ENCODE measurements at places on chromosomes 2 and 18.

DNA sequence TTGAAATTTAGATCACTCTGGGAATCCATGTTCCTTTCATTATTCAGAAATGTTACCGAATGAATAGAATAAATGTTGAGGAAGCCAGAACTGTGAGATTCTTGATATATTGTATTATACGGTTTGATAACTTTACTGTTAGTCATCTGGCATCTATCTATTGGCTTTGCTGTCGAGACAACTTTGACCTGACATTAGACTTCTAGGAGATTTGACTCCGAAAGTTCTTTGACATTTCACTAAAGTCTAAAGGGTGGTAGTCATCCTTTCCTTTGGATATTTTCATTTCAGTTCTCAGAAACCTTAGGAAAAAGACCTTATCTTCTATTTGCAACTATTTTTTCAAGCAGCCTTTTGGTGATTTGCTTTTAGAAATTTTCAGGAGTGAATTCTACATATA lies 1.9 kb downstream of the BMPR2 start:
- no peak for DNase-seq

- no peak for DNase-seq
Measured at GRCh38 chr18:10374636-10375293, 79.7 kb upstream of the APCDD1 start.

GRCh38 chr18:76991021-76991688 lies 141.4 kb downstream of the MBP start:
- no peak for DNase-seq

- DNase-seq, result no peak
Measured at GRCh38 chr2:84257831-84258230, 201.2 kb downstream of the SUCLG1 start.

DNA sequence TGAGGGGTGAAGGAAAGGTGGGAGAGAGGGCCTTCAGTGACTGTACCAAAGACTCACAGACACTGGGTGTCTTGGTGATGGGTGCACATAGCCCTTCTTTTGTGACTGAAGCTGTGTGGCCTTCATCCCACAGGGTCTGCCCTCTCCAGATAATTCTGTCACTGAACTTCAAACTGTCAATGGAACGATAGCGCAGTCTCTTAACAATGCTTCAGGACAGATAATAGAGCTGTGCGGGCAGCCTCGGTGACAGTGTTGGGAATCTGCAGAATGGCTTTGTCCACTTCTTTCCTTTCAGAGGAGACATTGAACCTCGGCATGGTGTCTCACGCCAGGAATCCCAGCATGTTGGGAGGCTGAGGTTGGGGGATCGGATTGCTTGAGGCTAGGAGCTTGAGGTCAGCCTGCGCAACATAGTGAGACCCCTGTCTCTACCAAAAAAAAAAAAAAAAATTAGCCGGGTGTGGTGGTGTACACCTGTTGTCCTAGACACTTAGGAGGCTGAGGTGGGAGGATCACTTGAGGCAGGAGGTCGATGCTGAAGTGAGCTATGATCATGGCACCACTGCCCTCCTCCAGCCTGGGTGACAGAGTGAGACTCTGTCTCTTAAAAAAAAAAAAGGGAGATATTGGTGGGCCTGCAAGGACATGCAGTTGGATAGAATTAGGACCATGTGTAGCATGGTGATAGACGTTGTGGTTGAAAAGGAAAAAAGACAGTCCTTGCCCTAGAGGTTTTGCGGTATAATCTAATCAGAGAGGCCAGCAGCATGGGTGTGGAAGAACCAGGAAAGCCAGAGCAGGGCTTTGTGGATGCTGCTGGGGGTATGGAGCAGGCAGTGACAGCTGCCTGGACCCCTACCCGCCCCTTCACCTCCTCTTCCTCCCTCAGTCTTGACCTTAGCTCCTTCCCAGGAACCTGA lies 91.4 kb downstream of the LDLRAD4 start:
- no peak for DNase-seq

- DNase-seq, result no peak
Measured at GRCh38 chr18:63762518-63762917, 12.7 kb upstream of the SERPINB7 start.

GRCh38 chr2:159890551-159891266 lies 92.7 kb upstream of the CD302 start:
- no peak for DNase-seq

GRCh38 chr2:64711252-64711800 lies 57.6 kb upstream of the SERTAD2 start:
- no peak for DNase-seq

DNA sequence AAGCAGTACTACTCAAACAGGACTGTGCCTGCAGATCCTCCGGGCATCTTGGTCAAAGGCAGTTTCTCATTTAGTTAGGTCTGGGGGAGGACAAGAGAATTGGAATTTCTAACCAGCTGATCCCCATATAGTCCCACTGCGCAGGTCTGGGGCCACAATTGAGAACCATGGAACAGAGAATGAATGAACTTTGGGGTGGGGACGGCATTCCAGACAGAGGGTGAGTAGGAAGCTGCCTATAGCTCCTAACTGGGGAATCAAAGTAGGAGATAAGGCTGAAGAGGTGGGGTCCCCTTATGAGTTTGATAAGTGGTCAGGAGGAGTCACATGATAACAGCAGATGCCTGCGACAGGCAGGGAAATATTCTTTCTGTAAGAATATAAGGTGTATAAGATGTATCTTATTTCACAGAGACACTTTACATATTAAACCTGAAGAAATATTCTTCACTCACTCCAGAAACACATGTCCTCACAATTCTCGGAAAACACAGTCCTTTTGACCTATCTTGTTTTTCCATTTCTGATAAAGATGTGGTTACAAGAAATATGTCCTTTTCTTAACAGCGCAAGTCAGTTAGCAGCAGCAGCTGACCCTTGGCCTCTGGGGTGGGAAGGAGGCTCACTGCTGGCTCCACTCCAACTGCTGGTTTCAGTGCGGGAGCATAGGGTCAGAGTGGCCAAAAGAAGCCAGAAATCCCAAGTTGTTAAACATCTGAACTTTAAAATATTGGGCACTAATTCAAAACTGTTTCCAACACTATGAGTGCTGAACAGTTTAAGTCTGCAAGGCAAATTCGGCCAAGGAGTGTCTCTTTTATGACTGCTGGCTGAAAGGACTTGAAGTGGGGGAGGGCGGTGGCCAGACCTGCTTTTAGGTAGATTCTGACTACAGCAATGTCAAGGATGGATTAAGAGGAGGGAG lies 12.6 kb upstream of the TMEM214 start:
- no peak for DNase-seq

- DNase-seq, result no peak
Measured at GRCh38 chr2:187390891-187391290, 57.2 kb downstream of the CALCRL start.

GRCh38 chr2:12828980-12829379 lies 112.2 kb downstream of the TRIB2 start:
- no peak for DNase-seq

- DNase-seq, result no peak
Measured at GRCh38 chr2:16821692-16822091, 156.1 kb upstream of the CYRIA start.

GRCh38 chr18:57730146-57730545 lies 73.0 kb downstream of the ATP8B1 start:
- DNase-seq, result no peak

DNA sequence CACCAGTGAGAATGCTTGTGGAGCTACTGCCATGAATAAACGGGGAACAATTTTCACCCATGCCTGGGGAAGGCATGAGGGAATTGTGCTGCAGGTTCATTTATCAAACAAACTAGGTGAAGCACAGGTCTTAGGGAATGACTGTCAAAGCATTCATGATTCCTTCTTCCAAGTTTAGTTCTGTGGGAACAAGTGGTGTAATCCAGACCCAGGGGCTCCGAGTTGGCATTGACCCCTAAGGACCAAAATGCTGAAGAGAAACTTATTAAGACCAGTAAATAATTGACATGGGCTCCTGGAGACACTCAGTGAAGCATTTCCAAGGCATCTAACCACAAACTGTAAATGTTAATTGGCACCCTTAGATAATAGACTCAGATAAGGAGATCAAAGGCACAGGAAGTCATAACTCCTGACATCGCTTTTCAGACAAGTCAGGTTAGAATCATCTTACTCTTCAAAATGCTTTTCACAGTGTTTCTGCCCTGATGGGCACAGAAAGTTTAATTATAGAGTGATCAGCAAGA lies 96.9 kb downstream of the SPP2 start:
- no peak for DNase-seq

DNA sequence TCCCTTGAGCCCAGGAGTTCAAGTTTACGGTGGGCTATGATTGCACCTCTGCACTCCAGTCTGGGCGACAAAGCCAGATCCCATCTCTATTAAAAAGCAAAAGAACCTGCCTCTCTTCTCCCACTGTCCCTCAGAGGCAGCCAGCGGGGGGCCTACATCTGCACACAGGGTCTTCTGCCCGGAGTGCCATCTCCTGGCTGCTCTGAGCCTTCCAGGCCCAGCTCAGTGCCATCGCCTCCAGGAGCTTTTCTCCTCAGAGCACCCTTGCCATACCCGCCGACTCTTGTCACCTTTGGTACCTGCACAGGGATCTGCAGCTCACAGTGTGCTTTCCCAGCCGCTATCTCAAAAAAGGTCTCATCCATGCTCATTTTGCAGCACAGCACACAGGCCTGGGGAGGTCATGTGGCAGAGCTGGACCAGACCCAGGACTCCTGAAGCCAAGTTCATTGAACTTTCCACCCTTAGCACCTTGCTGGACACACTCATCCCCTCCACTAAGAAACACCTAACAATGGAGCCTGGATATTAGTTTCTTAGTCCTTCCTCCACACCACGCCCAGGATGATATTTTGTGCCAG lies 186.3 kb downstream of the HAUS1 start:
- DNase-seq, result no peak

GRCh38 chr2:225773148-225773547 lies 373.6 kb downstream of the NYAP2 start:
- no peak for DNase-seq

DNA sequence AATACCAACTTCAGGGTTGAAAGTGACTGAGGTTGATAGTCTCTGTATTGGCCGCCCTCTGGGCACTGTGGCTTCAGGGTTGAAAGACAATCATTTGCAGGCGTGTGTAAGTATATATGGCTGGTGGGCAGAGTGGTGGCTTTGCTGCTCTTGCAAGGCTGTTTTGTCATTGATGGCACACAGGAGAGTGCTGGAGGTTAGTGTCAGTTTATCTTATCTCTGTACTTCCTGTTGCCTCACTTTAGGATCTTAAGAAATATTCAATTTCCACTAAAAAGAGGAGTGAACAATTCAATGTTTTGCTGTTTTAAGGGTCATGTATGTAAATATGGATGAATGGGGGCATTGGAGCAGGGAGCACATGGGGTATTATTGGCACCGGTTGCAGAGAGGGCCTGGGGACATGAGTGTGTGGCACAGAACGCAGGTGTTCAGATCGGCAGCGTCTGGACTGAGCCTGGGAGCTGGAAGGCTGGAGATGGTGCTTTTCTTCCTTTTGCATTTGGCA lies 51.5 kb downstream of the NCK2 start:
- no peak for DNase-seq

- DNase-seq, result no peak
Measured at GRCh38 chr2:168726375-168726774, 76.1 kb upstream of the NOSTRIN start.

GRCh38 chr18:58712930-58713329 lies 41.7 kb downstream of the MALT1 start:
- DNase-seq, result no peak

DNA sequence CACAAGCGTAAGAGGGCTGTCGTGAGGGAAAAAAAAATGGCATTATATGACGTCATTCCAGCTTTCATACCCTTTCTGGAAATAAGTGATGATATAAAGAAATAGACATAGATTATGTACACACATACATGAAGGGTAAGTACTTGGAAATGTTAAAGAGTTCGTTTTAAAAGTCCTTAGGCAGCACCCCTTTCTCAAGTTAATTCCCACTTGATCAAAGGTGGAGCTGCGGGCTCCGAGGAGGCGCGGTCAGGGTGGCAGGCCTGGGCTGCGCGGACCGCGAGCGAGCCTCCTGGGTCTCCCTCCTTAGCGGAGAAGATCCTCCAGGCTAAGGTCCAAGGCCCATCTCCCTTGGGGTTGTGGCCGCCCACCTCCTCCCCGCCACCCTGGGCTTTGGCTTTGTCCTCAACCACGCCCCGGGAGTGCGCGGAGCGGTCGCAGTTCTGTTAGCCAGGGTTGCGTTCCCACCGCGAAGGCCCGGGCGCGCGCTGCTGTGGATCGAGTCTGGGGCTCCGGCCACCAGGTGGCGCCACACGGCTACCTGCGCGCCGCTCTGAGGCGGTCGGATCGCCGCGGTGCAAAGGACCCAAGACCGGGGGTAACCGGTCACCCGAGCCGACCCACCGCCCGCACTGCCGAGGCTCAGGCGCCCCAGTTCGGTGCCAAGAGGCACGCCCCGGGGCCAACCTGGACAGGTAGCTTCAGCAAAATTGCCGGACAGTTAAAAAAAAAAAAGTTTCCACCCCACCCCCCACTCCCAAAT lies 66.8 kb downstream of the HNRNPLL start:
- peak; percentile 56 for DNase-seq

DNA sequence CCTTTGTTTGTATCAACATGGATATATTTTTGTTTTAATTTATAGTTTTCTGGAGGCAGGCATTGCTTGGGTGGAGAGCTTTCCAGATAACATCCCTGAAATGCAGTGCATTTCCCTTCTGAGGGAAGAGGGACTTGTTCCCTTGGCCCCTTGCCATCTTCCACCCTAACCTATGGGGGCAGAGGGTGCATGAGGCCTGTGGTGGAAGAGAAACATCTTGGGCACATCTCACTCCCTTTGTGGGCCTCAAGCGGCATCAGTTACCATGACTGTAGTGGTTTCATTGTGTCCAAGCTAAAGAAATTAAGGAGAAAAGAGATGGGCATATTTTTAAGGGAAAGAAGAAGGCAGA lies 5.3 kb upstream of the RPL37A start:
- DNase-seq, result no peak

DNA sequence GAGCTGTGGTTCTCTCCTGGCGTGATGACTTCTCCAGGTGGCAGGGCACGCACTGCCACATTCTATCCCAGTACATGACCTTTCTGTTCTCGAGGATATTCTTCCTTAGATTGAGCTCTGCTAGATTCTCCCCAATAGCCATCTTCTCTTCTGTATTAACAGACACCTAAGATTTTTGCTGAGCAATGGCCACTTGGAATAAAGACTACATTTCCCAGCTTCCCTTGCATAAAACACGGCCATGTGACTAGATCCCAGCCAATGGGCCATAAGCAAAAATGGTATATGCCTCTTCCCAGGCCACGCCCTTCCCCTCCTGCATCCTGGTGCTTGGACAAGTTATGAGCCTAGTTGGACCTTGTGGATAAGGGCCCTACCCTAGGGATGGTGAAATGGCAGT lies 82.1 kb downstream of the EIF2AK3 start:
- no peak for DNase-seq
